Testis (tissue), 5 donors: ENCODE measurements at places on chromosomes 1 and 21. TPM values are rescaled to one million over a fixed set of nuclear protein-coding genes. Genes with fewer than 3 reads are reported as not detected.

Gene CAPN2
- 179 TPM for total RNA-seq

Gene SYCP1
- 29.8 TPM for total RNA-seq

Gene CCDC24
- 31.3 TPM for total RNA-seq

DNA sequence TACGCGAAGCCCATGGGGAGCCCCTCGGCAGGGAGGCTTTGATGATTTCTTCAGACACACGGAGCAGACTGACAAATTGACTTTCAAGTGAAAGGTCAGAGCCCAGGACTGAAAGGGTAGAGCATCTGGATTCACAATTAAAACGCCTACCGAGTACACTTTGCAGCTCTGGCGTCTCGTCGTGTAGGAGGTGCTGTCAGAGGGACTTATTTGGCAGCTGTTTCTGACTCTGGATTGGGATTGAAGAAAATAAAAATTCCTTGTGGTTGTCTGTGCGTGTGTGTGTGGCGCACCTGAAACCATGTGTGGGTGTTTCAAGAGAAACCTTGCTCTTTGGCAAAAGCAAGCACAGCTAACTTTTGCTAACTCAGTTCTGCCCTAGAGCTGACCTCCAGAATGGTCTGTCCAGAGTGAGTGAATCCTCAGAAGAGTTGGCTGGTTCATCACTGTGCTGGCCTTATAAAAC, 348.7 kb downstream of the HLX start:
- H3K27me3 ChIP-seq = no peaks in the 10 kb centered on the region
- peak overlapping the region; percentile 20 for H3K4me3 ChIP-seq
- no peak for DNase-seq
- no peaks in the 10 kb centered on the region for H3K4me1 ChIP-seq

DNA sequence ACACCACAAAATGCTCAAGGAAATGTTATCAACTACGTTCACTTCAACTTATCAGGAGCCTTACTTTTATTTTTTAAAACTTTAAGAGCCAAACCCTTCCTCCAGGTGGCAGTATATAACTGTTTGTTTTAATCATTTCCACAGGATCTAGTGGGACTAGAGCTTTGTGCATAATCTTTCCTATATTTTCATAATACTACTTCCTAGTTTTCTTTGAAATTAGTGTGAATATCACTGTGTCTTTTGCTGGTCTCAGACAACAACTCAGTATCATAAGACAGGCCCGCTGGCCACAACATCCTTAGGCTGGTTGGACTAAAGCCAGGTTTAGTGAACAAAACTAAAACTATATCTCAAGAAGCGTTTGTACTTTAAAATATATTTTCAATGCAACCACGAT, 145.5 kb downstream of the TIAM1 start:
- no peak overlapping the region for H3K27ac ChIP-seq
- no peaks in the 10 kb centered on the region for H3K36me3 ChIP-seq
- no peak overlapping the region for H3K4me3 ChIP-seq
- H3K27me3 ChIP-seq = no peaks in the 10 kb centered on the region
- peaks cover 22% of the 10 kb centered on the region for H3K4me1 ChIP-seq

GRCh38 chr1:187264995-187265602, 436.4 kb downstream of the PLA2G4A start:
- no peak overlapping the region for H3K4me3 ChIP-seq
- peak; percentile 71 for DNase-seq
- H3K36me3 ChIP-seq = no peaks in the 10 kb centered on the region
- H3K4me1 ChIP-seq = no peaks in the 10 kb centered on the region
- no peaks in the 10 kb centered on the region for H3K27me3 ChIP-seq
